ENCODE measurements at places on chromosomes 13 and 19.

DNA sequence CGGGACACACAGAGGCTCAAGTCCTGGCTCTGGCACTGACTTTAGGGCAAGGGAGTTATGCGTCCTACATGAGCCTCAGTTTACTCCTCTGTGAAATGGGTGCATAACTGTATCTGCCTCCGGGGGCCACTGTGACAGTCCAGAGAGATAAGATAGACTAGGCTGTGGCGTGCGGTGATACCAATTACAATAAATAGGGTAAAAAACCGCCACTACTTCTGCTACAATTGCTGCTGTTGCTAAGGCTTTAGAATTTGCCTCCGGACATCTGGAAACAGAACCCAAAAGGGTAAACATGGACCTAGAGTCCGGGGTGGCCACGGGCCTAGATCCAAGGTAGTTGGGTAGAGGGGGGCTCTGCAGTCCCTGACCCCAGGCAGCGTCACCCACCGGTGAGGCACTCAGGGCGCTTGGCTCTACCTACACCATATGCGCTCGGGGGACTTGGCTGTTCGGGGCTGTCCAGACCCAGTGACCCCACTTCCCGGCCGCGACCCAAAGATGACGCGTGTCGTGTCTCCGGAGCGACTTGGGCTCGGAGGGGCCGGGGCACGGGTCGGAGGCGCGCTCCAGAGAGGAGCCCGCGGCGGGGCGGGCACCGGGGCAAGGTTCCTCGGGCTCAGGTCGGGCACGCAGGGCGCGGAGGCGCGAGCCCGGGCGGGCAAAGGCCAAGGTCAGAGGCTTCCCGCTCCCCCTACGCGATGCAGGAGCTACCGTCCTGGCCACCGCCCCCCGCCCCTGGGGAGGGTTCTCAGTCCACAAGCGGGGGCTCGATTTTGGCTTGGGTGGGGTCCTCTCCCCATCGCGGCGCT is 1.1 kb downstream of the INSR start:
- no peaks in the 10 kb centered on the region for H3K27me3 ChIP-seq
- no peak for DNase-seq
- no peak overlapping the region for H3K27ac ChIP-seq
- H3K4me3 ChIP-seq: peak overlapping the region; percentile 59

- H3K36me3 ChIP-seq: no peaks in the 10 kb centered on the region
- no peak for DNase-seq
- peaks cover 10% of the 10 kb centered on the region for H3K27me3 ChIP-seq
- no peak overlapping the region for H3K27ac ChIP-seq
These were observed 36.2 kb downstream of the AMER2 start for GRCh38 chr13:25135896-25136295.

- no peak overlapping the region for H3K4me3 ChIP-seq
- H3K4me1 ChIP-seq: no peaks in the 10 kb centered on the region
- H3K27ac ChIP-seq: no peak overlapping the region
- no peaks in the 10 kb centered on the region for H3K27me3 ChIP-seq
- H3K36me3 ChIP-seq: no peaks in the 10 kb centered on the region
These were observed 198.7 kb downstream of the KCTD12 start for GRCh38 chr13:76687467-76687866.

GRCh38 chr13:24648271-24648670 is 31.9 kb upstream of the ATP12A start:
- H3K27ac ChIP-seq: no peak overlapping the region
- H3K36me3 ChIP-seq: no peaks in the 10 kb centered on the region
- H3K4me1 ChIP-seq: 0 out of 2 replicates have a peak, but pooled peaks cover 1% of the 10 kb centered on the region
- no peak for DNase-seq
- H3K4me3 ChIP-seq: no peak overlapping the region

GRCh38 chr13:44576351-44577235 is 463 bp upstream of the TSC22D1 start:
- no peaks in the 10 kb centered on the region for H3K27me3 ChIP-seq
- peaks cover 11% of the 10 kb centered on the region for H3K36me3 ChIP-seq
- no peak for DNase-seq
- peaks cover 24% of the 10 kb centered on the region for H3K4me1 ChIP-seq
- H3K27ac ChIP-seq: peak overlapping the region; percentile 91

GRCh38 chr19:8089664-8090601 is 37.4 kb downstream of the CCL25 start:
- H3K27me3 ChIP-seq: no peaks in the 10 kb centered on the region
- no peak for DNase-seq
- H3K4me1 ChIP-seq: no peaks in the 10 kb centered on the region
- H3K36me3 ChIP-seq: no peaks in the 10 kb centered on the region
- no peak overlapping the region for H3K4me3 ChIP-seq

- H3K4me3 ChIP-seq: peak overlapping the region; percentile 26
- no peak for DNase-seq
- peaks cover 7% of the 10 kb centered on the region for H3K4me1 ChIP-seq
- H3K36me3 ChIP-seq: peaks cover 22% of the 10 kb centered on the region
These were observed 1.4 kb downstream of the ABCA7 start for GRCh38 chr19:1041272-1041834.

DNA sequence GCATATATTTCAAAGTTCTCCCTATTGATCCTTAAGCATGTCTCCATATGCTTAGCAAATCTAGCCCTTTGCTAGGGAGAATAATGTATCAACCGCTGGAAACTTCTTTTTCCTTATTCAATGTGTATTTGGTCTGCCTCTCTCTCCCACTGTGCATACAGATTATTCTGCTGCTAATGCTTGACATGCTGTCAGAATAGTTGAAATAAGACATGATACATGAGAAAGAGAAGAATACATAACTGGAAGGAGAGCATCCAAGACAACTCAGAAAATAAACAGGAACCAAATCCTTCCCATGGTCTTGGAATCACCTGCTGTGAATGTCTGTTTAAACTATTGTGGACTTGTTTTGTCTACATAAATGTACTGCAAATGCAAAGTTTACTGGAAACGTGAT is 1103.0 kb downstream of the EFNB2 start:
- DNase-seq: no peak
- H3K27ac ChIP-seq: no peak overlapping the region
- H3K36me3 ChIP-seq: no peaks in the 10 kb centered on the region
- no peak overlapping the region for H3K4me3 ChIP-seq
- H3K27me3 ChIP-seq: no peaks in the 10 kb centered on the region

DNA sequence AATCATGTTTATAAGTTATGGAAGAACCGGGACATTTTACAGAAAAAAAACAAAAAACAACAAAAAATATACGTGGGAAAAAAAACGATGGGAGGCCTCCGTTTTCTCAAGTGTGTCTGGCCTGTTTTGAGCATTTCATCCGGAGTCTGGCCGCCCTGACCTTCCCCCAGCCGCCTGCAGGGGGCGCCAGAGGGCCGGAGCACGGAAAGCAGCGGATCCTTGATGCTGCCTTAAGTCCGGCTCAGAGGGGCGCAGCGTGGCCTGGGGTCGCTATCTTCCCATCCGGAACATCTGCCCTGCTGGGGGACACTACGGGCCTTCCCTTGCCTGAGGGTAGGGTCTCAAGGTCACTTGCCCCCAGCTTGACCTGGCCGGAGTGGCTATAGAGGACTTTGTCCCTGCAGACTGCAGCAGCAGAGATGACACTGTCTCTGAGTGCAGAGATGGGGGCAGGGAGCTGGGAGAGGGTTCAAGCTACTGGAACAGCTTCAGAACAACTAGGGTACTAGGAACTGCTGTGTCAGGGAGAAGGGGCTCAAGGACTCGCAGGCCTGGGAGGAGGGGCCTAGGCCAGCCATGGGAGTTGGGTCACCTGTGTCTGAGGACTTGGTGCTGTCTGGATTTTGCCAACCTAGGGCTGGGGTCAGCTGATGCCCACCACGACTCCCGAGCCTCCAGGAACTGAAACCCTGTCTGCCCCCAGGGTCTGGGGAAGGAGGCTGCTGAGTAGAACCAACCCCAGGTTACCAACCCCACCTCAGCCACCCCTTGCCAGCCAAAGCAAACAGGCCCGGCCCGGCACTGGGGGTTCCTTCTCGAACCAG is 1.8 kb upstream of the APOE start:
- H3K27me3 ChIP-seq: peaks cover 8% of the 10 kb centered on the region
- peaks cover 3% of the 10 kb centered on the region for H3K4me1 ChIP-seq
- no peak overlapping the region for H3K4me3 ChIP-seq
- H3K36me3 ChIP-seq: peaks cover 22% of the 10 kb centered on the region
- DNase-seq: peak; percentile 49
